ENCODE measurements at places on chromosomes 6 and 20.

DNA sequence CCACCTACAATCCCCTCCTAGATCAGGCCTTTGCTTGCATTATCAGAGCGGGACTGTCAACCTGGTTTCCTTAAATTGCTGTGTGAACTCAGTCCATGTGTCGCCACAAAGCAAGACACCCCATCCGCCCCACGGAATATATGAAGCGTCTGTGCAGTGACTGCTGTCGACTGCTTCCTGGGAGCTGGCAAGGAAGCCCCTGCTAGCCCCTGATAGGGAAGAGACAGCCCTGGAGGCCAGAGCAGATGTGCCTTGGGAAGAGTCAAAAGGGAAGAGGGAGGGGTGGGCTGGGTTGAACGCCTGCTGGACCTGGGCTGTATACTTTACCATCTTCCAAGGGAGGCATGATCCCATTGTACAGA, 44.1 kb upstream of the APCDD1L start:
- no peak for DNase-seq

DNA sequence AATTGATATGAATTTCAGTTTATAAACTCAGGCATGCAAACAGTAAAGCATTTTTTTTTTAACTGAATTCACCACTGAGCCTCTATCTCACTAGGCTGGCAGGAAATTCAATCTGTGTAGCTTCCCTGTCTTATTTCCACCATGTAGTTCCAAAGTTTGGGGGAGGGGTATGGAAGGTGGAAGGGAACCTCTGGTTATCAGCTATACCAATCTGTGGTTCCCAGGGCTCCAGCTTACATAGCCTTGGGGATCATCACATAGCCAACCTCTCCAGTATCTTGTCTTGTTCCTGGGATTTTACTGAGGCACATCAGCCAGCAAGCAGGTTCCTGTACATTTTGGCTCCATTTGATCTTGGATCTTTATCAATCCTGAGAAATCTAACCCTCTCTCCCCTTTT, 15.6 kb downstream of the RAD21L1 start:
- no peak for DNase-seq

DNA sequence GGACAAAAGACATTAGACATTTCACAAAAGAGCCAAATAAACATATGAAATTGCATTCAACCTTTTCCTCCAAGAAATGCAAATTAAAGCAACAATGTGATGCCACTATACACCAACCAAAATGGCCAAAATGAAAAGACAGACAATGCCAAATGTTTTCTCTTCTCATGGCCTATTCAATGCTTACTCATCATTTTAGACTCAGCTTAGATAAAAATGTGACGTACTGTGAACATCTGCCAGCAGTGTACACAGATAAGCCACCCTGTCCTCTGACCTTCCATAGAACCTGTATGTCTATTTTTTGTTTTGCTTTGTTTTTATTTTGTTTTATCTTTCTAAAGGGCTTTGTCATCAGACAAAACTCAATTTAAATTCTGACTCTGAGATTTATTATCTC, 385.2 kb downstream of the FRK start:
- no peak for DNase-seq

DNA sequence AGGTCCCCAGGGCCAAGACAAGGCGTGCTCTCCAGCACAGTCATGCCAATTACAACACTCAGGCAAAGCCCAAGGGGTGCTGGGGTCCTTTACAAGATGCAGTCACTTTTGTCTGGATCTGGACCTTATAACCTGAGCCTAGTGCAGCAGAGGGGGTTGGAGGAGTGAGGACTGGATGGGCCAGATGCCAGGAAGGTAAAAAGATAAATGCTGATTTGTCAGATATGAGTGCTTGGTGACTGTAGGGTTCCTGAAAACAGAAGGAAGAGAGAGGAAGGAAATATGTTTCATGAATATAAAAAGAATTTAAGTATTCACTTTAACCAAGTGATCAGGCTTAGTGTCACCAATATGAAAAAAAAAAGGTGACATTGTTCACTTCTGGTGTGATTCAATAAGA, 43.4 kb upstream of the TFAP2A start:
- no peak for DNase-seq

GRCh38 chr6:127475135-127475822, 16.1 kb upstream of the KIAA0408 start:
- no peak for DNase-seq

DNA sequence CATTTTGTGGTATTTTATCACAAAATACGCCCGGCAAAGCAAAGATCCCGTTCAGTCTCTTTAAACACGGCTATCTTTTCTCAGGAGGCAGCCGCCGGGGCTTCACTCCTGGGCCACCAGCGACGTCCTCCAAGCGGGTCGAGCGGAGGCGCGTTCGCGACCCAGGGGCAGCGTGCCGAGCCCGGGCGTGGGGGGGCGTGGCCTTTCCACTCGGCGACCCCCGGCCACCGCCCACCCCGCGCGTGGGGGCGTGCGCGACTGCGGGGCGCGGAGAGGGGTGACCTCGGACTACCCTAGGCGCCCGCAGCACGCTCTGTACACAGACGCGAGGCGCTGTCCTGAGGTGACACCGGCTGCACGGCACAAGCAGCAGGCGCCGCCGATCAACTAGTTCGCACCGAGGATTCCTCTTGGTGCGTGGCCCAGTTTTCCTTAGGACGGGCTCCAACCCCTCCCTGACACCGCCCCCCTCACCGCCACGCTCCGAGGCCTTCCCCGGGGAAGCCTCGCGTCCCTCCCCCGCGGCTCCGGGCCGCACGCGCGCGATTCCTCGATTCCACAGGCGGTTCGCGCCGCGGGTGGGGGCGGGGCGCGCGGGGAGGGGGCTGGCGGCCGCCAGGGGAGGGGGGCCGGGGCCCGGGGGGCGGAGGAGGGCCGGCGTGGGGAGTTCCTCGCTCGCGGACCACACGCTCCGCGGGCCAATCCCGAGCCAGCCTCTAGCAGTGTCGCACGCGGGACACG, 1.1 kb upstream of the JARID2 start:
- DNase-seq = peak; percentile 66

DNA sequence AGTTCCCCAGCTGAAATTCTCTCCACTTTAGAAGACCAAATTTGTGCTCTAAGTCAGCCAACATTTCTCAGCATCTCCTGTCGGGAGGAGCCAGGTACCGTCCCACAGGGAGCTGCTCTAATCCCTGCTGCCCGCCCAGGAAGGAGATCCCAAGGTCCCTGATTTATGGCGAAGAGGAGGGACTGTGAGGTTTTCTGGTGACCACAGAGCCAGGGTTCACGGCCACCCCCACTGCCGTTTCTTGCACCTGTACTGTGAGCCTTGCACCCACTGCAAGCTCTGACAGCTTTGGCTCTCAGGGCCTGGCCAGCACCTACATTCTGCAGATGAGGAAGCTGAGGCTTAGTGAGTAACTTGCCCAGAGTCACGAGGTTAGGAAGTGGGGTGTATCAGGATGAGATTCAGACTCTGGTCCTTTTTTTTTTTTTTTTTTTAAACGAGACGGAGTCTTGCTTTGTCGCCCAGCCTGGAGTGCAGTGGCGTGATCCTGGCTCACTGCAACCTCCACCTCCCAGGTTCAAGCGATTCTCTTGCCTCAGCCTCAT, 34.9 kb downstream of the FOXC1 start:
- DNase-seq = no peak

DNA sequence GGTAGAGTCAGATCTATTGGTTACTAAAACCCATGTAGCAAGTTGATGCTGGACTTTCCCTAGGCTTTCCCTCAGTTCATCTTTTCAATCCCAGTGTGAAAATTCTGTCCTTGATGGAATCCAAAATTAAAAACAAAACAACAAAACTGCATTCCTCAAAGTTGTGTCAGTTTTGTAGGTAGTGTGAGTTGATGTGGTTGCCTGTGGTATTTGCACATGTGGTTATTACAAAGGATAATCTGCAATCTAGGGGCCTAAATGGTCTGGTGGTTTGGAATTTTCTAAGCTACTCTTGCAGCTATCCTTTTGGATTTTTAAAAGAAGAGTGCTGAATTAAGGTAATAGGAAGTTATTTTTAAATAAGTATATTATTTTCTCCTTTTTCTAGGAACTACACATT, 132.2 kb upstream of the SCGN start:
- no peak for DNase-seq

- DNase-seq = no peak
These were observed 46.8 kb downstream of the AIG1 start for GRCh38 chr6:143107440-143107839.

DNA sequence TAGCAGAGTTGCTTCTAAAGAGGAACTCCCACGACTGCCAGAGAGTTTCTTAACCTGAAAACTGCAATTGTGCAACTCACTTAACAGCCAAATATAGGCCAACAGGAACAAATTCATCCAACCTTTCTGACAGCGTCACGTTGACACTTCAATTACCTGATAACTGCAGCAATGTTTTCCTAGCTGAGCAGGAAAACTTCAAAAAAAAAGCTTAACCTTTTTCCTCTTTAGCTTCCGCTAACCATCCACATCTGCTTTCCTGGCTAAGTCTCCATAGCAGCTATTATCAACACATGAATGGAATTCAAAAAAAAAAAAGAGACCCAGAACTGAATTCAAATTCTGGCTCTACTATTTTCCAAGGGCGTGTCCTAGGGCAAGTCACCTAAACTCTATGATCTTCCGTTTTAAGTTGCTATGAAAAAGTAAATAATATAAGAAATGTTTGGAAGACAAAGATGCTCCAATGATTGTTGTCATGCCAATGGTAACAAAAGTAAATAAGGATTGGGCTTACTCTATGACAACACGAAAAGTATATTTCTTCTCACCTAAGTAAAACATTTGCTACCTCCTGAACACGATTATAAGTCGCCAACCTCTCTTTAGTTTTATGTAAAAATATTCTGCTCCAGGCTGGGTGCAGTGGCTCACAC, 524.6 kb upstream of the JARID2 start:
- no peak for DNase-seq

- no peak for DNase-seq
These were observed 100.3 kb downstream of the PLCB1 start for GRCh38 chr20:8232332-8232731.

- no peak for DNase-seq
These were observed 55.0 kb downstream of the PPP1R3G start for GRCh38 chr6:5139828-5140771.

- DNase-seq = no peak
These were observed 8.7 kb upstream of the NQO2 start for GRCh38 chr6:2990932-2991506.

All from WTC11 (cell line).